ENCODE measurements at places on chromosomes 16 and 17. TPM values are rescaled to one million over a fixed set of nuclear protein-coding genes. Genes with fewer than 3 reads are reported as not detected.

GGT6 gene
- 9.6 TPM for total RNA-seq

RNF157 gene
- 8.8 TPM for total RNA-seq

CACNG1 gene
- total RNA-seq = not detected

DPEP3 gene
- total RNA-seq = not detected

PROCA1 gene
- 1.5 TPM for total RNA-seq

G6PC1 gene
- total RNA-seq = not detected
